Fibroblast of skin of right quadriceps (primary cell): ENCODE measurements at places on chromosomes 4 and X.

DNA sequence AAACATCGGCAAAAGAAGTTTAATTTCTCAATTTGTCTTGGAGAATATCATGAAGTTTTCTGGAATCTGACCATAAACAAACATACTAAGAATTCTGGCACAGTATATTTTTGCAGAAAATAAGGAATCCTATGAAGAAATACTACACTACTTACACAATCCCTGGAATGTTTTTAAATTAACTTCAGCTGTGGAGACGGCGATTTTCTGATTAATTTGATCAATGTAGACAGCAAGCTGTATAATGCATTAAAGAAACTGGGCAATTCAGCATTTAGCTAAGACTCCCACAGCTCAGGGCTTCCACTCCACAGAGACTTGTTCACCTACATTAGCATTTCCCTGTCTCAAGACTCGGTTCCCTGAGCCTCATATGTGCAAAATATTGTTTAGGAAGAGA is 12.2 kb downstream of the EGFL6 start:
- DNase-seq = peak; percentile 58

DNA sequence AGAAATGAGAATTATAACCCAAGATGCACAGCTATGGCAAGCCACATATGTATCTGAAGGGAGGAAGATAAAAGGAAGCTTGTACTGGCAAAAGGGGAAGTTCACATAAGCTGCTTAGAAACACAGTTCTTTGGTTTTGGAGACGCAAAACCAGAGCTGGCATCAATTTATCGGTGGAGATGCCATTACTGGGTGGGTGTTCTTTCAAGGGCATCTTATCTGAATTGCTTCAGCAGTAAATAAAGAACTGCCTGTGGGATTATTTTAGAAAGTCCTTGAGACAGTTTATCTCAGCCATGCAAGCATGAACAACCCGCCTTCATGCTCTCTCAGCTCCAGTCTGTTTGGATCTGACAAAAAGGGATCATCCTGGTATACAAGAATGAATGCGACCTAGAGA is 60.8 kb downstream of the DDX60 start:
- no peak for DNase-seq

DNA sequence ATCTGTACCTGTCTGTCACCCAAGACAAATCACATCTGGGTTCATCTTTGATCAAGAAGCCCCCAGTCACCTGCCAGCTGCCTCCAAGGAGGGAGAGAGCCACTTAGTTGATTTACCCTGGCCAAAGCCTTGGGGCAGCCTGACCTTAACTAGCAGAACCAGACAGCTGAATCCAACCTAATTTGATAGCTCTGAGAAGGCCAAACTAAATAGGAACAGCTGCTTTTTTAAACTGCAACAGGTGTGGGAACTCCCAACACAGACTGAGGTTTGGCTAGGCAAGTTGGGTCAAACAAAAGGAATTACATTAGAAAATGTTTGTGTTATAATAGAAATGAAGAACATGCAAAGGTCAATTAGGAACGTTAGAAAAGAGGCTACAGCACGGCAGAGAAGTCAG is 375.7 kb downstream of the NLGN4X start:
- no peak for DNase-seq

DNA sequence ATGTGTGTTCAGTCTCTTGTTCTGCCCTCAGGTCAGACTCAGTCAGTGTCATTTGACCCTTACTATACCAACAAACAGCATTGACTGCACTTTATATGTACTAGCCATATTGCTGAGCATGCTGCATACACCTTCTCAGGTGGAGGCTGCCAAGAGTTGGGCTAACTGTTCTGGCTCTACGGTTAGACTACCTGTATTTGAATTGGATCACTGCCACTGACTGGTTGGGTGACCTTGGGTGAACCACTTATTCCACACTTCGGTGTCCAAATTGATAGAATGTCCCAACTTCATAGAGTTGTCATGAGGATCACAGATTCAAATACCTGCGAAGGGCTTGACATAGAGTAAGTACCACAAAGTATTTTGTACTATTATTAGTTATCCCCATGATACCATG is 91.2 kb upstream of the GPR50 start:
- no peak for DNase-seq

DNA sequence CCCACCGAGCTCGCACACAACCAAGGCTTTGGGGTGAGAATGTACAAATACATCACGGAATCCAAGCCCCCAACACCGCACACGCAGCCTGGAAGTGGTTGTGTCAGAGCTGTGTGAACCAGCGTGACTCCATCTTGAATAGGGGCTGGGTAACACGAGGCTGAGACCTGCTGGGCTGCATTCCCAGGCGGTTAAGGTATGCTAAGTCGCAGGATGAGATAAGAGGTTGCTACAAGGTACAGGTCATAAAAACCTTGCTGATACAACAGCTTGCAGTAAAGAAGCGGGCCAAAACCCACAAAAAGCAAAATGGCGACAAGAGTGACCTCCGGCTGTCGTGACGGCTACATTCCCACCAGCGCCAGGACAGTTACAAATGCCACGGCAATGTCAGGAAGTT is 258.4 kb downstream of the DHRSX start:
- DNase-seq = no peak

DNA sequence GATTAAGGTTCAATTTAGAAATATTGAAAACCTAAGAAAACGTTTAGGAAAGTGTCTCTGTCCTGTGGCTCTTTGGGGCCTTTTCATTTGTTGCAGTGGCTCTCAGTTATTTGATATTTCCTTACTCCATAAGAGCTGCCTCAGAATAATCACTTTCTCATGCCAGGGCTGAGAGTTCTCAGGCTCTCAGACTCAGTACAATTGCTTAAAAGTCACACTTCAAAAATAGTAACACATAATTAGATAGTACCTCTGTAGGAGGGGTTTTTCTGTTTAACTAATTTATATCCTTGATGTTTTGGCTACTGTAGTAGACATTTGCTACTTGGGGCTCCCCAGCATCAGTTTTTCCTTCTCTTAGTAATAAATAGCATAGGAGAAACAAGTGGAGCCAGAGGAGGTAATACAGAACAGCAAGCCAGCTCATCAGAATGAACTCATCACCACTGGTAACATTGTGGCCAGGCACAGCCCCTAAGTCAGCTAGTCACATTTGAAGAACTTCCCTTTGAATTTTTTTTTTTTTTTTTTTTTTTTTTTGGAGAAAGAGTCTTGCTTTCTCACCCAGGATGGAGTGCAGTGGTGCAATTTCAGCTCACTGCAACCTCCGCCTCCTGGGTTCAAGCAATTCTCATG is 8.0 kb upstream of the HNRNPD start:
- no peak for DNase-seq

DNA sequence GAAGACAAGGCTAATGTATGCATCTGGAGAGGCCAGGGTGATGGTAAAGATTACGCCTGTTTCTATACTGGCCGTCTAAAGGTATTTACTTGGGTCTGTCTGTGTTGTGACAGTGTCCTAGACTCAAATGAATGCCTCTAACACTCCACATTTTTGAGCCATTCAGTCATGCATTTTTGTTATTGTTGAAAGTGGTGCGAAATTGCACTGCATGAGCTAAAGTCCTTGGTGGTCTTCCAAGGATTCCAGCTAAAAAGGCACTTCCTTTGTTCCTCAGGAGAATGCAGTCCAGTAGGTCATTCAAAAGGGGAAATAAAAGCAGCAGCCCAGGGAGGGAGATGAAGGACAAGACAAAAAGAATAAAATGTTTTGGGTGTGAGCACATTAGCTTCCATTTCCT is 3.0 kb downstream of the GPC4 start:
- peak; percentile 76 for DNase-seq

DNA sequence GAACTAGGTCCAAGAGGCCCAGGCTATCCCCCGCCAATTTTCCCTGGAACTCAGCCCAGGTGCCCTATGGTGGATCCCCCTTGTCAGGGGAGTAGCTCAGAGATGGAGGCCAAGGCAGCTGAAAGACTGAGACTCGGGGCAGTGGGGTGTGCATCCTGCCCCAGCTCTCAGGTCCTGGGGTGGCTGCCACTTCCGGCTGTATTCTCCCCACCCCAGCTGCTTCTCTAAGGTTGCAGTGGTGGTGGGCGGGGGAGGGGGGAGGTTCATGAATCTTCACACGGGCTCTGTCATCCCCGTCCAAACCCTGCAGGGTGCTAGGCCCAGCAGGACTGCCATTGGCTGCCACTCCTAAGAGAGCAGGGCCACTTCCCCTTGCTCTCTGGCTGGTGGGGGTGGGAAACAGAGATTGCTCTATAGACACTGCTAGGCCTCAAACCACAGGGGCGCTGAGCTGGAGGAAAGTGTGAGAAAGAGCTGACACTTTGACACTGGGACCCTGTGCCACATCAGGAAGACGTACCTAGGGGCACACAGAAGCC is 1.5 kb downstream of the SASH3 start:
- no peak for DNase-seq

DNA sequence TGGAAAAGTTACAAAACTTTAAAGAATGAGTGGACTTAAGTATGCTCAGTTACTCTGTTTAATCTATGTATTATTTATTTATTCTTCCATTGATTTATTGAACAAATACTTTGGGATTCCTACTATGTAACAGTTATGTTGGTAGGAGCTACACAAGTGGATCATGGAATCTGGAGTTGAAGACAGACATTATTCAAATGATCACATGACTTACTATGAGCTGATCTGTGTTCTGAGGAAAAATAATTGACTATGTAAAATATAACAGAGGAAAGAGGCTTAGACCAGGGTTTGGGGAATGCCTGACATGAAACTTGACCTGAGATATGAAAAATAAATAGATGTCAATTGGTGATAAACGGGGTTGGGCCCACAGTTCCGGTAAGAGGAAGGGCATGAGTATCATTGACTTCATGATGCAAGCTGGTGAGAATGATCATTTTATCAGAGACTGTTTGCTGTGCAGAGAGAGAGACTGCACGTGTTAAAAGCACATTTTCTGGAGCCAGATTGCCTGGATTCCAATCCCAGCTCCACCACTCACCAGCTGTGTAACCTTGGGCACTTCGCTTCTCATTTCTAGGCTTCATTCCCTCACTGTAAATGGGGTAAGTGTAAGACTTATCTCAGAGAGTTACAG is 179.0 kb downstream of the SPCS3 start:
- peak; percentile 31 for DNase-seq

DNA sequence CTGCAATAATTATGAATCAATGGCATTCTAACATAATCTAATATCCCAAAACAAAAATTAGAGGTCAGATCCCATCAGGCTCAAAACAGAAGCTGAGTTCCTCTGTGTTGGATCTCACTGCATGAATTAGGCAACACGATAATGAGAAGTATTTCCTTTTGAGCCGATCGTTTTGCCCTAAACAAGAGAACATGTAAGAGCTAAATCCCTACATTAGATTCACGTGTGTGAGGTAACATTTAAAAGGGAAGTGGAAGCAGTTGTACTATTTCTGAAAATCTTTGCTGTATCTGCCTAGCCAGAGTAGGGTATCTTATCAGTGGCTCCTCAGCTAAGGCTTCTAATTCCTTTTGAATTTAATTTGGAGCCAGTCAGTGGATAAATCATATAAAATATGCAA is 115.6 kb downstream of the C4orf51 start:
- DNase-seq = no peak

- DNase-seq = peak; percentile 10
Measured at GRCh38 chr4:106201373-106201772, 114.6 kb downstream of the TBCK start.

DNA sequence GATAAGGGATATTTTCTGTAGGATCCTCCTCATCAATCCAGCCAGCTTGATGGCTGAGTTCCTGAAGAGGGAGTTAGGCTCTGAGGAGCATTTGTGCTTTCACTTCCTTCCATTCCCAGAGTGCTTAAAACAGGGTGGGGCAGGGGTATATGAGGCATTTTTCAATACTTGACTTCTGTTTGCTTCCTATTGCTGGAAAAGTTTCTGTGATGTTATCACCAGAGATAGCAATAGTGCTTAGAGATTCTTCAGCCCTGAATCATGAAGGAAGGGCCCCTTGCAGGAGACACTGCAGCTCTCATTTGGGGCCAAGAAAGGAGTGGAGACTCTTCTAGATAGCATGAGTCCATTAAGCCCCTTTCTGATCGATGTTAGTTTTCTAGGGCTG is 166.7 kb upstream of the RPS6KA3 start:
- peak; percentile 35 for DNase-seq

- DNase-seq = no peak
Measured at GRCh38 chr4:148062301-148062950, 330.5 kb downstream of the ARHGAP10 start.
